Right cardiac atrium (tissue), 5 donors: ENCODE measurements at places on chromosomes 7 and 10. TPM values are rescaled to one million over a fixed set of nuclear protein-coding genes. Genes with fewer than 3 reads are reported as not detected.
A peak's percentile ranks its signal among the peaks of the same experiment; 100 is the strongest.

DNA sequence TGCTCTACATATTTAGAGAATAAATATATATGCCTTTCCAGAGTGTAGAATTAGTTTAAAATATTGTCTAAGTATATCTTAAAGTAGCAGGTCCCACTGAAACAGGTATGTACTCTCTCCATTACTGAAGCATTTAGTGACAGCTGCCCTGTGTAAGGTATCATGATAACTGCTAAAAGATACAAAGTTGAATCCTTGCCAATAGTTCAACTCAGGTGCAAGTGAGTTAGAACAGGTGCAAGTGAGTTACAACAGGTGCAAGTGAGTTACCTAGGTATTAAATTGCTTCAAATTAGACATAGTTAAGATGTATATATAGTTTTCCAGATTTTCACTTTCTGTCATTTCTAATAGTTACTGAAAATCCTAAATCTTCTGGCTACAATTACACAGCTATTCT lies 119.1 kb downstream of the CNOT4 start:
- DNase-seq = no peak

DNA sequence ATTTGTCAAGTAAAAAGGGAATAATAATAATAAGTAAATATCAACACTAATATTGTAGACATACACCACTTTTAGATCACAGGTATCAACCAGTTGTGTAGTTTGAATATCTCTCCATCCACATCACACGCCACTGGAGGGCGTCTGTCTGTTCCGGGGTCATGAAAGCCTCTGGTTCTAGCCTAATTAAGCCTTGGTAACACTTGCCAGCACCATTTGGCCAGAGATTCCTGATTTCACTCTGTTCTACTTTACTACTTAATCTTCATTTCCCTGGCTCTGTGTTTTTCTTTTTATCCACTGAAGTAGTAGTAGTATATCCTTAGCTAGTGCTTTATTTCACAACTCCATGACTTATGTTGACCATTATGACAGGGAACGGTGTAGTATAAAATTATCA lies 285.6 kb upstream of the POM121L12 start:
- DNase-seq = peak; percentile 84

DNA sequence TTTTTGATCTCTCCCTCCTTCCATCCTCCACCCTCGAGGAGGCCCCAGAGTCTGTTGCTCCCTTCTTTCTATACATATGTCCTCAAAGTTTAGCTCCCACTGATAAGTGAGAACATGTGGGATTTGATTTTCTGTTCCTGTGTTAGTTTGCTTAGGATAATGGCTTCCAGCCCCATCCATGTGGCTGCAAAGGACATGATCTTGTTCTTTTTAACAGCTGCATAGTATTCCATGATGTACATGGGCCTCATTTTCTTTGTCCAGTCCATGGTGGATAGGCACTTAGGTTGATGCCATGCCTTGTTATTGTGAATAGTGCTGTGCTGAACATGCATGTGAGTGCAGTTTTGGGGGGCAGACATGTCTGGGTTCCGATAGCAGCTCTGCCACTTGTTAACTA lies 51.4 kb downstream of the GATA3 start:
- DNase-seq = no peak

GRCh38 chr7:22356010-22356691 lies 803 bp downstream of the RAPGEF5 start:
- DNase-seq = peak; percentile 58

GRCh38 chr10:88922041-88922440 lies 30.5 kb downstream of the ACTA2 start:
- DNase-seq = no peak

The ODAD2 gene
- total RNA-seq = not detected

- no peak for DNase-seq
Observed at GRCh38 chr10:22834471-22834870, 93.4 kb upstream of the ARMC3 start.

The SDK1 gene
- total RNA-seq = 2.4 TPM

GRCh38 chr7:124700655-124701054 lies 64.9 kb downstream of the GPR37 start:
- DNase-seq = no peak

The OR2A42 gene
- total RNA-seq = not detected

DNA sequence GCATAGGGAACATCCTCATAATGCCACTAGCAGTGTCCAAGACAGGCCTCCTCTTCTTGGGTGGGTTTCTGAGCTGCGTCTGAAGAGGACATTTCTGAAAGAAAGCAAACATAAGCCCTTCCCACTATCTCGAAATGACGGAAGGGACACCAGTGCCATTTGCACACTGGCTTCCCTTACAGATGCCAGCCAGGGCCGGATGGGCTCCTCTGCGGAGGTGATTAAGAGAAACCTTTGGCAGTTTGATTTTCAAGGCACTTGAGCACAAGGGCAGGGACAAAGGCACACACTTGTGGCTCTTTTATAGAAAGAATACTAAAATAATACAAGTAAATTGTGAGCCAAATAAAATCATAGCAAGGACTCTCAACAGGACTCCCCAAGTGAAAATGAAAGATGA lies 106.6 kb upstream of the CELF2 start:
- peak; percentile 68 for DNase-seq

DNA sequence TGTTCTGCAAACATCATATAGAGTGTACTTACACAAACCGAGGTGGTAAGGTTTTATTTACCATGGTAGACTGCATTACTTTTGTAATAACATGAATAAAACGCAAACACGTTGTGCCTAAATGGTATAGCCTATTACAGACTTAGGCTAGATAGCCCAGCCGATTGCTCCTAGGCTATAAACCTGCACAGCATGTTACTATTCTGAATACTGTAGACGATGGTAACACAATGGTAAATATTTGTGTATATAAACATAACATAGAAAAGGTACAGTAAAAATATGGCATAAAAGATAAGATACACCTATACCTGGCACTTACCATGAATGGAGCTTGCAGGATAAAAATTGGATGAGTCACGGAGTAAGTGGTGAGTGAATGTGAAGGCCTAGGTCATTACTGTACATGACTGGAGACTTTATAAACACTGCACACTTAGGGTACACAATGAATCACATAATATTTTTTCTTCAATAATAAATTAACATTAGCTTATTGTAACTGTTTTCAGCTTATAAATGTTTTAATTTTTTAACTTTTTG lies 16.3 kb downstream of the AKR1D1 start:
- DNase-seq = no peak

- DNase-seq = peak; percentile 25
Observed at GRCh38 chr7:1548438-1548831, 7.6 kb downstream of the TMEM184A start.

DNA sequence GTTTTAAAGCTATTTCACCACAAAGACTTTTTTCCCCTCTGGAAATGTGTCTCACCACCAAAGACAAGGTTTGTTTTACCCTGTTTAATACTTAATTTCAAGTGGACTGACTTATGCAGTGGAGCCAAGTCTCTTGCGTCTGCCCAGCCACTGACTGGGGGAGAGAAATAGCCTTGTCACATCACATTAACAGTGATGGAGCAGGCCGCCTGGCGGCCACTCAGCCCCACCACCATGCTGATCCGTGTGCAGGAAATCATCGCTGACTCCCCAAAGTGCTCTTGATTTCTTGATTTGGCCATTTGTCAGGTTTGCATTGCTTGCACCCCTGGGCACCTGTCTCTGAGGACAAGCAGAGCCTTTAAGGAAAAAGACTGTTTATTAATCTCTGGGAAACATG lies 334.1 kb downstream of the GLRX3 start:
- no peak for DNase-seq

- no peak for DNase-seq
Observed at GRCh38 chr7:20257212-20257611, 40.0 kb upstream of the MACC1 start.

GRCh38 chr7:95933618-95934017 lies 161.3 kb downstream of the DYNC1I1 start:
- no peak for DNase-seq

The EGR2 gene
- 0.54 TPM for total RNA-seq

The PIP gene
- total RNA-seq = not detected

DNA sequence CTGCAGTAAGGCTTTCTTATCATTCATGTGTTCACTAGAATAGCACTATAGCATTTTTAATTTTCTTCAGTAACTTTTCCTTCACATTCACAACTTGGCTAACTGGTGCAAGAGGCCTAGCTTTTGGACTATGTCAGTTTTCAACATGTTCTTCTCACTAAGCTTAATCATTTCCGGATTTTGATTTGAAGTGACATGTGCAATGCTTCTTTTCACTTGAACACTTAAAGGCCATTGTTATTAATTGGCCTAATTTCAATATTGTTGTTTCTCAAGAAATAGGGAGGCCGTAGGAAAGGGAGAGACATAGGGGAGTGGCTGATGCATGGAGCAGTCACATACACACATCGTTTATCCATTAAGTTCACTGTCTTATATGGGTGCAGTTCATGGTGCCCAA lies 151.2 kb upstream of the NFE2L3 start:
- no peak for DNase-seq

The COL28A1 gene
- total RNA-seq = 5.8 TPM

DNA sequence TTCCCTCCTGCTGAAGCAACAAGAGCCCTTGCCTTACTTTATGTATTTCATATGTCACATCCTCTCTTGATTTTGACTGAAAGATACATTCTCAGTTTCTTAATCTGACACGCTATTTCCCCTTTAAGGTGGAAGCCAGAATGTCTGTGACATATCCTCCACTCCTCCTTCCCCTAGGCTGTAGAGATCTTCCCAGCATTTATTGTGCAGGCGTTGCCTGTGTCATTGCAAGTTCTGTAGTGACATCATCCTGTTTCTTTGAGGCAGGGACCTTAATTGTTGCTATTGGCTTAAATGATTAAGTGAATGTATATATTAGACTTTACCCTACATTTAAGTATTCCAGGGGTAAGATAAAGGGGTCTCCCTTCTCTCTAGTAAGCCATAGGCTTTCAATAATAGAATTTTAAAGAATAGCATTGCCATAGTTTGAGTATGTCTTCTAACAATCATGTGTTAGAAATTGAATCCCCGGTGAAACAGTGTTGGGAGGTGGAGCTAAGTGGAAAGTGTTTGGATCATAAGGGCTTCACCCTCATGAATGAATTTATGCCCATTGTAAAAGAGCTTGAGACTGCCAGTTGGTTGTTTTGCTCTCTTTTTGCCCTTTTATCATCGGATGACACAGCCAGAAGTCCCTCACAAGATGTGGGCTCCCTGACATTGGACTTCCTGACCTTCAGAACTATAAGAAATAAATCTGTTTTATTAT lies 189.5 kb upstream of the CDC14C start:
- DNase-seq = no peak

- DNase-seq = no peak
Observed at GRCh38 chr7:45642044-45642443, 67.9 kb downstream of the ADCY1 start.

GRCh38 chr7:1709281-1709680 lies 39.2 kb downstream of the ELFN1 start:
- no peak for DNase-seq

- DNase-seq = no peak
Observed at GRCh38 chr10:71023704-71024283, 135.4 kb upstream of the PCBD1 start.

GRCh38 chr10:69731184-69731583 lies 70.5 kb upstream of the COL13A1 start:
- DNase-seq = no peak

The ELOVL3 gene
- 0.17 TPM for total RNA-seq

GRCh38 chr10:90751107-90751997 lies 106.5 kb downstream of the HTR7 start:
- no peak for DNase-seq

The GNAI1 gene
- 7.9 TPM for total RNA-seq

DNA sequence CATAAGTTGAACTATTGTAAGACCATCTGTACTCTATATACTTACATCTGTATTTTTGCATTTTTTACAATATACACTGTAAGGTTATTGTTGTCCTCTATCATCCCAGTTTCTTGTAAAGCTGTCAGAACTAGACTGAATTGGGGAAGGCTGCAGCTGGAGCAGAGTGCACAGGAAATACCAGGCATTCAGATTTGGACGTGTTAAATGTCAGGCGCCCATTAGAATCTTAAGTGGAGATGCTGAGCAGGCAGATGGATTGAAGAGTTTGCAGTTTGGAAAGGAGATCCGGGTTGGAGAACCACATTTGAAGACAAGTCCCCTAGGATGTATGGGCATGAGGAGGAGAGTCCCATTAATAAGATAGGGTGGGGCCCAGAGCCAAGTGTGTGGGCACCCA lies 40.4 kb downstream of the MTURN start:
- DNase-seq = no peak

The CD36 gene
- 489 TPM for total RNA-seq

GRCh38 chr10:80265740-80266512 lies 23.5 kb downstream of the MAT1A start:
- DNase-seq = no peak

DNA sequence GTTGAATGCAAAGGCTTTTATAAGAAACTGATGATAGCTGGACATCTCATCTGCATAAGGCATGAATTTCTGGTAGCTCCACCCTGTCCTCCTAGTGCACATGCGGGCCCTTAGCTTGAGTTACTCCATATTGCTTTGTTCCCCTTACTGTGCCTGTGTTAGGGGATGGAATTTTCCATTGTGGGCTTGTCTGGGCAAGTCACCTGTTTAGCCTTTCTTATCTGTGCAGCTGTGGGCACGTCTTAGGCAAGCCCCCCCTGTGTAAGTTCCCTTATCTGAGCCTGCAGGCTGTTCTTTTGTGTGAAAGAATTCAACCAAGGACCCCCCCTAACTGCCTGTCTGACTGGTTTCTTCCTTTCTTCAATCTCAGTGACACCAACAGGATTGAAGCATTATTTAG lies 14.5 kb upstream of the CROT start:
- no peak for DNase-seq

The ZNF736 gene
- 7.5 TPM for total RNA-seq

DNA sequence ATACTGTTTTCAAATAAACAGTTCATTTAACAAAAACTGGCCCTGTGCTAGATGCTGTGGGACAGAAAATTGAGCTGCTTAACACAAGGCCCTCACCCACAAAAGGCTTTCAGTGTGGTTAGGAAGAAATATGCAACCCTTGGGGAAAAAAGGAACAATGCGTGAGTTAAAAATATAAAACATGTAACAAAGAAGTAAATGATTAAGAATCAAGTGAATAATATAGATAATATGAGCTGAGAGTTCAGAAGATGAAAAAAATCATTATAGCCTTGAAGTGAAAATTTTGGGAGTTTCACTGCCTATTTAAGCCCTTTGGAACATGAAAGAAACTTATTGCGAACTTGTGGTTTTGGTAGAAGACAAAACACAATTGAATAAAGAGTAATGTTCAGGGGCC lies 495.4 kb downstream of the GFRA1 start:
- DNase-seq = no peak

The ASZ1 gene
- not detected for total RNA-seq

The LIPN gene
- total RNA-seq = not detected

- no peak for DNase-seq
Observed at GRCh38 chr10:20110125-20111100, 294.2 kb downstream of the PLXDC2 start.

- no peak for DNase-seq
Observed at GRCh38 chr7:141550386-141551093, 670 bp upstream of the AGK start.
